ENCODE measurements at places on chromosomes 7 and 10.

- no peak for DNase-seq
These were observed 7.7 kb upstream of the COBL start for GRCh38 chr7:51324206-51324898.

DNA sequence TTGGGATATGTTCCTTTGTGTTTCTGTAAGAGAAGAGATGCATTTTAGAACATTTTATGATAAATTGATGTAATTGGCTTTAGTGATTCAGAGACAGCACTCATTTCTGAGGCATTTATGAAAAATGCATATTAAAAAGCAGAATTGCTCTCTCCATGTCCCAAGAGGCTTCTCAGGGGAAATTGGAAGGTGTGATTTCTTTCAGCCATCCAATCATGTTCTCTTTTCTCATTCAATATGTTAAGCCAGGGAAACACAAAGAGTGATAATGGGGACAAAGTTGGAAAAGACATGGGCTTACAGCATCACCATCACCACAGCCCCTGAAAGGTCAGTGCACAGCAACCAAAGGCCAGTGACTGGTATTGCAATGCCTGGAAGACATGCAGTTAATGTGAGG lies 129.9 kb upstream of the COL1A2 start:
- DNase-seq = no peak

GRCh38 chr10:28823501-28824075 lies 146.3 kb downstream of the BAMBI start:
- no peak for DNase-seq

- no peak for DNase-seq
These were observed 78.5 kb upstream of the PCBD1 start for GRCh38 chr10:70966646-70967553.

- DNase-seq = no peak
These were observed 1.5 kb downstream of the CALHM1 start for GRCh38 chr10:103457176-103457712.

- DNase-seq = no peak
These were observed 52.6 kb downstream of the TRUB1 start for GRCh38 chr10:114990586-114990985.

- DNase-seq = peak; percentile 17
These were observed 515.7 kb downstream of the RPS24 start for GRCh38 chr10:78549140-78549935.

GRCh38 chr10:29648114-29648982 lies 13.6 kb upstream of the SVIL start:
- no peak for DNase-seq

DNA sequence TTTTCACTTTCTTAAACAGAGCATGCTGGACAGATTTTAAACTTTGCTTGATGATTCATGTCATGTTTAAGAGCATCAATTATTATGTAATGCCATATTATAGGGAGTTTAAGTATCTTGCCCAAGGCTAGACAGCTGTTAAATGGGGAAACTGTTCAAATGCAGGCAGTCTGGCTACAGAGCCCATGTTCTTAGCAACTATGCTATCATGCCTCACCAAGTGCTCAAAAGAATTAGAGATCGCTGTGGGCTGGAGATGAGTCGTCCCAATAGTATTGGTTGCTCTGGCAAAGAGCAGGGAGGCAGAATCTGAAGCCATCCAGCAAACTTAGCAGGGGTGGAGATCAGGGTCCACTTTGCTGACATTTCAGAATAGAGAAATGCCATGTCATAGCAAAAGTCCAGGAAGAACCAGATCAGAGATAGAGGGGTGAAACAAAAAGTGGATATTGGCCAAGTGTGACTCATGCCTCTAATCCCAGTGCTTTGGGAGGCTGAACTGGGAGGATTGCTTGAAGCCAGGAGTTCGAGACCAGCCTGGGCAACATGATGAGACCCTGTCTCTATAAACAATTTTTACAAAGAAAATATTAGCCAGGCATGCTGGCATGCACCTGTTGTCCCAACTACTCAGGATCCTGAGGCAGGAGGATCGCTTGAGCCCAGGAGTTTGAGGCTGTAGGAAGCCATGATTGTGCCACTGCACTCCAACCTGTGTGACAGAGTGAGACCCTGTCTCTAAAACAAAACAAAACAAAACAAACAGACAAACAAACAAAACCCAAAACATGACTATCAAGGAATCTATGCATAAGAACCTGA lies 57.8 kb downstream of the BAMBI start:
- DNase-seq = no peak

- DNase-seq = no peak
These were observed 212.2 kb downstream of the CHRM2 start for GRCh38 chr7:137080516-137081203.
